HCT116 (cell line): ENCODE measurements at places on chromosomes 6 and 20.

DNA sequence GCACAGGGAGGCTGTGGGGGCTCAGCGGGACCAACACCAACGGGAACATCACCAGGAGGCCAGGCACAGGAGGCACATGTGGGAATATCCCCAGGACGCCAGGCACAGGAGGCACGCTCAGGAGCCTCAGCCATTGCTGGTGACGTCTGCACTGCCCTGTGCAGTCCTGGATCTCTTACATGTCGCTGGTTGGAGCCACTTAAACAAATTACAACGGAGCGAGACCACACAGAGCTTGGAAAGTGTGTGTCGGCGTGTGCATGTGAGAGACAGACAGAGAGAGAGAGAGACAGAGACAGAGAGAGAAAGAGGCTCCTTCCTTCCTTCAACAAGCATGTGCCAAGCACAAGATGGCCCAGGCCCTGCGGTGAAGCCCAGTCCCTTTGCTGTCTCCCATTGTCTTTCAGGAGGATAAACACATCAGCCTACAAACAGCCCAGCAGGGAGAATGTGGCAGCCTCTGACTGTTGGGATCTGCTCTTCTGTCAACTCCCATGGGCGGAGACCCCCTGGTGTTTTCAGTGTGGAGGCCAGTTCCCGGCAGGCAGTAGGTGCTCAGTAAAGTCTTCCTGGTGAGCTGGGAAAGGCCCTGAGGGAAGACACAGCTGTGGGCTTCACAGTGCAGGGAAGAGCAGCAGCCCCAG lies 112.7 kb upstream of the THBS2 start:
- H3K36me3 ChIP-seq: no peaks in the 10 kb centered on the region
- no peaks in the 10 kb centered on the region for H3K4me1 ChIP-seq
- H3K27me3 ChIP-seq: no peaks in the 10 kb centered on the region
- DNase-seq: no peak

DNA sequence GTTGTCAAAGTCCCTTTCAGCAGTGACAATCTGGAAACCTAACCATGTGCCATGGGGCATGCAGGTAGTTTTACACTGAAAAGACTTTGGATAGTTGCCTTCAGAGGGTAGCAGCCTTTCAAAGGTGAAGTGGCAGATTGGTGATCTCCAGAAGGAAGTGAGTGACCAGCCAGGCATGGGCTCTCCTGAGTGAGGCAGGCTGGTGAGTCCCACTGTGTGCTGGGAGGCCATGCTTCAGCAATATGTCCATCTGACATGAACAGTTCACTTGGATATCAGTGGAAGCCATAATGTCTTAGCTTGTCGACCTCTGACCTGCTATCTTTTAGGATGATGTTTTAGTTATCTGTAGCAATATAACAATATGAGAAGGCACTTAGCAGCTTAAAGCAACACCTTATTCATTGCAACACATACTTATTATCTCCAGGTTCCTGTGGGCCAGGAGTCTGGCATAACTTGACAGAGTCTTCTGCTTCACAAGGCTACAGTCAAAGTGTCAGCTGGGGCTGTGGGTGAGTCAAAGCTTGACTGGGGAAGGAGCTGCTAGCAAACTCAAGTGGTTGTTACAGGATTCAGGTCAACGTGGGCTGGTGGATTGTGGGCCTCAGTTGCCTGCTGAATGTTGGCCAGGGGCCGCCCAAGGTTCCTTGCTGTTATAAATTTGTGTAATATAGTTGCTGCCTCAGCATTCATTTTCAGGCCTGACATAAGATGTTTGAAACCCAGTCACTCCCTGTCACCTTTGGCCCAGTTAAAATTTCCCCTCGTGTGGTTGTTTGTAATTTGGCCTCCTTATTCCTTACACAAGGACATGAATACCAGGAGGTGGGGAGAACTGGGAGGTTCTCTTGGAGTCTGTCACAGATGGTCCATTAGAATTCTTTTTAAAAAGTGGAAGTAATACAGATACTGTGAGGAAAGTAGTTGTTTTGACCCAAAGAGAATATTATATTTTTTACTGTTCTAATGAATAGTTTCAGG lies 100.2 kb downstream of the UST start:
- no peak overlapping the region for H3K4me3 ChIP-seq
- no peak for DNase-seq
- H3K36me3 ChIP-seq: no peaks in the 10 kb centered on the region
- H3K27ac ChIP-seq: no peak overlapping the region
- no peaks in the 10 kb centered on the region for H3K27me3 ChIP-seq
- no peaks in the 10 kb centered on the region for H3K4me1 ChIP-seq

DNA sequence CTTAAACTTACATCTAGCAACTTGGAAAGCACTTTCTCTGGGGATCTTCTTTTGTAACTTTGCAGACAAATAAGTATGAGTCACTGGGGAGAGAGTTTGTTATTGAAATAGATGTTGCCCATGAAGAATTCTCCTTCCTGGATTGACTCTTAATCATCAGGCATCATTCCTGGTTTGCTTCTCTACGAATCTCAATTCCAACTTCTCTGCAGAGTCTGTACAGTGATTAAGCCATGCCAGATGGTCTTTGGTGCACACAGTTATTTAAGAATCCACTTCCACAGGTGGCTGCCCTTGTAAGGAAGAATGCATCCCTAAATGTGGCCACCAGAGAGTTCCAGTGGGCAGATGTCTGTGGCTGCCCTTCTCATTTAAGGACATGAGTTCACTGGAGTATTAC lies 25.7 kb downstream of the MYCT1 start:
- no peak overlapping the region for H3K27ac ChIP-seq
- H3K27me3 ChIP-seq: no peaks in the 10 kb centered on the region
- no peak for DNase-seq
- no peaks in the 10 kb centered on the region for H3K36me3 ChIP-seq

- H3K4me1 ChIP-seq: no peaks in the 10 kb centered on the region
- H3K4me3 ChIP-seq: no peak overlapping the region
- H3K27ac ChIP-seq: no peak overlapping the region
- no peaks in the 10 kb centered on the region for H3K27me3 ChIP-seq
- no peaks in the 10 kb centered on the region for H3K36me3 ChIP-seq
Measured at GRCh38 chr6:152587473-152587872, 49.7 kb downstream of the SYNE1 start.

DNA sequence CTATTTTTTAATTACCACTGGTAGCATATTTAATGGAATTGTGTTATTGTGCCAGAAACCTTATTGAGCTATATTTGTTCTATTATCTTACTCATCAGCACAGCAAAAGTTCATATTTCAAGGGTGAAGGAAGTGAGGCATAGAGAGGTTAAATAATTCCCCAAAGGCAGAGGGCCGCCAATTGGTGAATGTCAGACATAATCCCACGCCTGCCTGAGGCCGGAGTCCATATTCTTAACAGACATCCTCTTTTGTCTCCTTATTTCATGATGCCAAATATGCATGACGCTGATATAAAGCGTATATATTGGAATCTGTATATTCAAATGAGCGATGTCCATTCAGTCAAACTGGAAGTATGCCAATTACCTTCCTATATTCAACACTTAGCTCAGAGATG lies 505.0 kb upstream of the SLC35B3 start:
- peaks cover 31% of the 10 kb centered on the region; the same call in 1 of the 2 replicates for H3K4me1 ChIP-seq
- no peaks in the 10 kb centered on the region for H3K36me3 ChIP-seq
- H3K27me3 ChIP-seq: no peaks in the 10 kb centered on the region
- no peak for DNase-seq
- H3K4me3 ChIP-seq: no peak overlapping the region

- H3K27ac ChIP-seq: no peak overlapping the region
- H3K4me1 ChIP-seq: no peaks in the 10 kb centered on the region
- peaks cover 34% of the 10 kb centered on the region for H3K27me3 ChIP-seq
Measured at GRCh38 chr6:73109659-73110058, 115.6 kb downstream of the KHDC1L start.

DNA sequence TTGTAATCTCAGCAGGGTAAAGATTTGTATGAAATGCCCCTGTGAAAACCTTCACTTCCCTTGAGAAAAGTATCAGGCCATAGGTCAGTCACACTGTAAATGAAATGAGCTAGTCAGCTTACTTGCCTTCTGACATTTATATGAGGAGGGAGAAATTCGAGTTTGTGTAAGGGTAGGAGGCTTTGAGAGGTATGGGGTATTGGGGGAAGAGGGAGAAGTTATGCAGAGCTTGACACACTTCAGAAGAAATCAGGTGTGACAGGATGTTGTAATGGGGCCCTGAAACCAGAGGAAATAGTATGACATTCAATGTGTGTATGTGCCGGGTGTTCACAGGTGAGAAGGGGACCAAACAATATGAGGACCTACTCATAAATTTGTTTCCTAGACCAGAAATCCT lies 64.2 kb upstream of the CCN6 start:
- peaks cover 19% of the 10 kb centered on the region for H3K4me1 ChIP-seq
- H3K4me3 ChIP-seq: no peak overlapping the region
- DNase-seq: no peak

- no peak overlapping the region for H3K4me3 ChIP-seq
- H3K36me3 ChIP-seq: no peaks in the 10 kb centered on the region
Measured at GRCh38 chr20:51966296-51966971, 164.1 kb upstream of the SALL4 start.

- no peak overlapping the region for H3K27ac ChIP-seq
- no peaks in the 10 kb centered on the region for H3K36me3 ChIP-seq
- no peaks in the 10 kb centered on the region for H3K27me3 ChIP-seq
- no peak for DNase-seq
Measured at GRCh38 chr20:36396340-36396739, 90.2 kb downstream of the DLGAP4 start.

GRCh38 chr6:101396548-101397173 lies 3.2 kb downstream of the GRIK2 start:
- H3K4me3 ChIP-seq: no peak overlapping the region
- no peak for DNase-seq
- no peaks in the 10 kb centered on the region for H3K36me3 ChIP-seq

GRCh38 chr6:148967541-148967956 lies 220.7 kb downstream of the UST start:
- H3K4me1 ChIP-seq: peaks cover 3% of the 10 kb centered on the region; the same call in 1 of the 2 replicates
- no peak overlapping the region for H3K4me3 ChIP-seq
- H3K27me3 ChIP-seq: no peaks in the 10 kb centered on the region
- H3K27ac ChIP-seq: no peak overlapping the region
- no peak for DNase-seq

GRCh38 chr20:15236812-15237211 lies 899.4 kb upstream of the FLRT3 start:
- H3K4me3 ChIP-seq: no peak overlapping the region
- H3K4me1 ChIP-seq: no peaks in the 10 kb centered on the region
- H3K27me3 ChIP-seq: no peaks in the 10 kb centered on the region
- peak; percentile 45 for DNase-seq
- H3K36me3 ChIP-seq: no peaks in the 10 kb centered on the region
- no peak overlapping the region for H3K27ac ChIP-seq

DNA sequence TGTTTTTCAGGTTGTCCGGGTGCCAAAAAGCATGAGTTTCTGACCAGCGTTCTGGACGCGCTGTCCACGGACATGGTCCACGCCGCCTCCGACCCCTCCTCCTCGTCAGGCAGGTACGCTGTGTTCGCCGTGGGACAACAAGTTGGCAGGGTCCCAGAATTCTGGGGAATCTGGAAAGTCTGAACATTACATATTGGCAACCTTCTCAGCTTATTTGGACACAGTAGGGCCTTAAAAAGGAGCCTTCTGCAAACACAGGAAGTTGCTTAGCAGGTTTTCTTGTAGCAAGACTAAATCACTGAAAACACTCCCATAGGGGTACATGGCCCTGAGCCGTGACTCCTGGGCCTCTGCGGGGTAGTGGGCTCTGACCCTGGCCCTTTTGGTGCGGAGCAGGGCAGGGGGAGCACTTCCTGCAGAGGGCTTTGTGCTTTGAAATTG lies 209.7 kb downstream of the SMOC2 start:
- H3K27ac ChIP-seq: no peak overlapping the region
- H3K27me3 ChIP-seq: no peaks in the 10 kb centered on the region
- H3K4me1 ChIP-seq: no peaks in the 10 kb centered on the region; the same call in 1 of the 2 replicates
- no peak overlapping the region for H3K4me3 ChIP-seq

DNA sequence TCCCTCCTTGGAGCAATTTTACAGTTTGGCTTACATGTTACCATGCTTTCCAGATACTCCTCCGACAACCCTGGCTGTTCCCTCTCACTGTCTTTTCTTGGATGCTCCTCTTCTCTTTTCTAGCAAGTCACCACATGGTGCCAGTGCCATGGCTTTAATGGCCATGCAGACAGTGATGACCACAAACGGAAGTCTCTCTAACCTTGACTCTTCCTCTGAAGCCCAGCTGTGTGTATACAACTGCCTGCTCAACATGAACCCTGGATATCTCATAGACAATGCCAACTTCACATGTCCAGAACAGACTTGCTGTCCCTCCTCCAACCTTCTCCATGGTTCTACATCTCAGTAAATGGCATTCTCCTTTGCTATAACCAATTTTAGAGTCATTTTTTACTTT lies 49.8 kb upstream of the NEDD9 start:
- no peaks in the 10 kb centered on the region for H3K36me3 ChIP-seq
- peaks cover 4% of the 10 kb centered on the region; the same call in 1 of the 2 replicates for H3K4me1 ChIP-seq
- DNase-seq: no peak
- H3K27me3 ChIP-seq: no peaks in the 10 kb centered on the region

DNA sequence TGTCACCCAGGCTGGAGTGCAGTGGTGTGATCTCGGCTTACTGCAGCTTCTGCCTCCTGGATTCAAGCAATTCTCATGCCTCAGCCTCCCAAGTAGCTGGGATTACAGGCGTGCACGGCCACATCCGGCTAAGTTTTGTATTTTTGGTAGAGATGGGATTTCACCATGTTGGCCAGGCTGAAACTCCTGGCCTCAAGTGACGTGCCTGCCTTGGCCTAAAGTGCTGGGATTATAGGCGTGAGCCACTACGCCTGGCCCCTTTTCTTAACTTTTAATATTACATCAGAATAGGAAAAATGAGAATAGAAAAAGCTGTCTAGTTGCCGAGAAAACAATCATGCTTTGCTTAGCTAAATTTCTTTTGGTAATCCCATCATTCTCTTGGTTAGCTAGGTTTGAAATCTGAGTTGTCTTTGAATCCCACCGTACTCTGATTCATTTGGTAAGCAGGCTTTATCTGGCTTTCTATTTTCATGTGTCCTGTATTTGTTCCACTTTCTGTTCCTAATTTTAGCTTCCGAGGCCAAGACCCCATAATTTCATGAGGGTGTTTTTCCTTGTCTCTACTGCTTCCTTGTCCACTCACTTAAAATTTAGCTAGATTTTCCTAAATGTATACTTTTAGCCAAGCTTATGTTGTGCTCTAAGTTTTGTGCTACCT lies 83.5 kb downstream of the NCOA3 start:
- no peak overlapping the region for H3K27ac ChIP-seq
- H3K36me3 ChIP-seq: no peaks in the 10 kb centered on the region
- peaks cover 28% of the 10 kb centered on the region for H3K4me1 ChIP-seq
- DNase-seq: no peak

- DNase-seq: no peak
- no peak overlapping the region for H3K4me3 ChIP-seq
- peaks cover 6% of the 10 kb centered on the region; the same call in 1 of the 2 replicates for H3K36me3 ChIP-seq
- no peaks in the 10 kb centered on the region for H3K4me1 ChIP-seq
- no peak overlapping the region for H3K27ac ChIP-seq
- H3K27me3 ChIP-seq: no peaks in the 10 kb centered on the region
Measured at GRCh38 chr6:88920774-88921733, 42.4 kb downstream of the RNGTT start.
